Renal pelvis (tissue), 12 donors: ENCODE measurements at places on chromosomes 12 and 14. TPM values are rescaled to one million over a fixed set of nuclear protein-coding genes. Genes with fewer than 3 reads are reported as not detected.

- no peak for DNase-seq
These were observed 78.3 kb downstream of the TSHR start for GRCh38 chr14:81033698-81034240.

DNA sequence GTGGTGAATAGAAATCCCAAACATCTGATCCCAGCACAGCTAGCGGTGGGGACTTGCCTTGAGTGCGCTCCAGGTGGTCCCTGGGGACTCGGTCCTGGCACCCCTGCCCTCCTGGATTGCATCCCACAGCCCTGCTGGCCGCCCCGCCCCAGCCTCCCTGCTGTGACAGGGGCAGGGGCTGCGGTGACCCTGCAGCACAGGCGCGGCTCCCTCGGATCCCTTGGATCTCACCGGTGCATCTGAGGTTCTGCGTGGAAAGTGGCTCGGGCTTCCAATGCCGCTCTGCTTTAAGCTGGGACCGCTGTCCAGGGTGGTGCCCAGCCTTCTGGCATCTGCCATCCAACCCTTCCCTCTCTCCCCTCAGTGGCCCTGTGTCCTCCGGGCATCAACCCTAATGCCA, 16.0 kb downstream of the ANKRD9 start:
- no peak for DNase-seq

DNA sequence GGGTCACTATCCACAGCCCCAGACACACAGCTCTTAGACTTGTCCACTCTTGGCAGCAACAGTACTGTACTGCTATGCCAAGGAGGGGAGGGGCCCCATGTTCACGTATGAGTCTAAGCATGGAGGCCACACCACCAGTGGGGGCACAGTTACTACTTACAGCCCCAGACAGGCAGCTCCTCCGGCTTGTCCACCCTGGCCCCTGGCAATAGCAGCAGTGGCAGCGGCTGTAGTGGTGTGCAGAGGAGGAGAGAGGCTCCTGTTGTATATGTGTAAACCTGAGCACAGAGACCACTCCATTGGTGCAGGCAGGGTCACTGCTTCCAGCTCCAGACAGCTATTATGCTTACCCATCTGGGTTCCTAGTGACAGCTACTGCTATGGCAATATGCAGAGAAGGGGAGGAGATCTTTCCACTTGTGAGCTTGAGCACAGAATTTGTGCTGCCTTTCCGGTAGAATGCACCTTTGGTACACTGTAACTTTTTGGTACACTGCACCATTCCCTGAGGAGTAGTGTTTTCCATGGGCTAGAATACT, 113.2 kb downstream of the RAD51B start:
- no peak for DNase-seq

DNA sequence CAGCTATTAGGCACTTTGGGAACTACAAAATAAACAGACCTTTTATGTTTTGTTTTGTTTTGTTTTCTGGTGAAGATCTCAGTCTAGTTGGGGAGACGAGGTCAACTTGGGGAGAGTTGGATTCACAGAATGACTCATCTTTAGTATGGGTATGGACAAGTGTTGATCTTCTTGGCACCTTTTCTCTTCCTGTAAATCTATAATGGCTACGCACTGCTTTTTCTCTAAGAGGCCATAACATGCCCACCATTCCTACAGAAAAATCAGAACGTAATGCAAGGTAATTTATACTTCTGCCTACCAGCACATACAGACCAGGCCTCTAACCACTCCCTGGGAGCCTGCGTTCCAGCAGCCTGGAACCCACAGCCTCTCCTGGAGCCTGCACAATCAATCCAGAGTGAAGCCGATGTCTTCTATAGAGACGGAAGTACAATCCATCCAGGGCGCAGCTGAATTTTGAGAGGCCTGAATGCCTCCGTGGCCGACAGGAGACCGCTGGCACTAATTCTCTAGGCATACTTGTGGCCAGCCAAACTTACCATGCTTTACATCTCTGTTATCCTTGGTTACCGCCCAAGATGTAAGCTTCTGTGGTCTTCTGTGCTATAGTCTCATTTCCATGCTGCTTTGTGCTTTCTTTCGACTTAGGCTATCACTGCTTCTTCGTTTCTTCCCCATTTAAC, 717 bp downstream of the PPHLN1 start:
- DNase-seq: peak; percentile 22

DNA sequence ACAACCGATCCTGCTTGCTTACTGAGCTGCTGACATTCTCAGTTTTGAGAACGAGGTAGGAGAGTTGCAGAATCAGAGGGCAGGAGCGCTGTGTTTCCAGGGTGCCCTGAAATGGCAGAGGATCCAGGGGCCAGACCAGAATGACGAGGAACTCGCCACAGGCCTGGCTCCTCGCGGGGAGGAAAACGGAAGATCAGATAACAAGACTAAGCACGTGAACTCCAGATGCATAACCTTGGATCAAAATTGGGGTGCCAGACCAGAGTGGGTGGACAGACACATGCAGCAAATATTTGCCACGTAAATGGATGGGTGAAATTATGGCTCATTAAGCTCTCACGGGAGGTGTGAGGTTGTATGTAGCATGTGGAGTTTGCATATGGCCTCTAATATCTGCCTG, 46.5 kb downstream of the ELK3 start:
- DNase-seq: no peak

DNA sequence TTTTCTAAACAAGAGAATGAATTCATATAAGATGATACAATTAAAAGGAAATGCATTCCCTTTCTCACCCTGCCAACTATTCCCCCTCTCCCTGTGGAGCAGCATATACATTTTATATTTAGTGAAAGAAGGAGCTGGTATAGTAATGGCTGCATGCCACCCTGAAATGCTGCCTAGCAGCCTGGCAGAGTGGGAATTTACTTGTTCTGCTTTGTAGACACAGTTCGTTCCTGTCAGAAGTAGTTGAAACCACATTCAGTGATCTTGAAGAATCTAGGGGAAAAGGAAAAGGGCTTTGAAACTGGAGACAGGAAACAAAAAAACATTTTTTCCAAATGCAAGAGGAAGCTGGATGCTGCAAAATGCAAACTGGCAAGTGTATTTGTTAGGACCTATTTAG, 176.0 kb upstream of the PLEKHA5 start:
- no peak for DNase-seq

- no peak for DNase-seq
These were observed 20.7 kb downstream of the PELI2 start for GRCh38 chr14:56138928-56139327.

DNA sequence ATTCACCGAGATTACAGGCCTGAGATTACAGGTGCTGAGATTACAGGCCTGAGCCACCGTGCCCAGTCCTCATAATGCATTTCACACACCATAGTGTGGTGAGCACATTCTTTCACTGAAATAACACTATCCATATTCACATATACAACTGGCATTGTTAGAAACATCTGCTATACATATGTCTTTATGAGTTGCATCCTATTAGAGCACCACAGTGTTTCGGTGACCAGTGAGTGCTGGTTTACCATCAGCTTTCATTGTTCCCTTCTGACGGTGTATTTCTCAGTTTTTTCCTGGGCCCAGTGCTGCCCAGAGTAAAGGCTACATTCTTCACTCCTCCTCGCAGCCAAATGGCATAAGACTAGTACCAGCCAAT, 96.2 kb upstream of the FGD4 start:
- DNase-seq: no peak

DNA sequence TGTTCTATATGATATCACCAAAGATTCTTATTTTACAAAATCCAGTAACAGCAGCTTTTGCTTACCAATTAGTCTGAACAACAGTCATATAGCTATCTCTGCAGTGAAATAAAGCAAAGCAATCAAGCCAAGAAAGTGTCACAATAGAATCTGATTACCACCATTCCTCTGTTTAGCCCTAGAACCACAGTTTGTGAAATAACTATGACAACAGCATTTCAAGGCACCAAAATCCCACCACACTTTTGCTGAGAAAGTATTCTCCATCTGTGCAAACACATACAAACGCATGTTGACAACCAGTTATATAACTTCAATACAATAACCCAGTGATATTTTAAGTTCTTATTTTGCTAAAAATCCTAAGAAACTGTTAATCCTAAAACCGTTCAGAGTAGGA, 7.4 kb downstream of the PPP1R13B start:
- peak; percentile 42 for DNase-seq

GRCh38 chr12:68207276-68207675, 18.3 kb downstream of the IL26 start:
- no peak for DNase-seq

- no peak for DNase-seq
These were observed 55.7 kb downstream of the TMTC1 start for GRCh38 chr12:29728030-29728429.

- no peak for DNase-seq
These were observed 243.0 kb upstream of the PDE3A start for GRCh38 chr12:20125276-20125798.

GRCh38 chr12:111636209-111636945, 37.3 kb upstream of the ATXN2 start:
- peak; percentile 74 for DNase-seq

- no peak for DNase-seq
These were observed 28.8 kb upstream of the LGR5 start for GRCh38 chr12:71410844-71411243.

GRCh38 chr14:102870994-102871831, 51.2 kb upstream of the AMN start:
- no peak for DNase-seq

DNA sequence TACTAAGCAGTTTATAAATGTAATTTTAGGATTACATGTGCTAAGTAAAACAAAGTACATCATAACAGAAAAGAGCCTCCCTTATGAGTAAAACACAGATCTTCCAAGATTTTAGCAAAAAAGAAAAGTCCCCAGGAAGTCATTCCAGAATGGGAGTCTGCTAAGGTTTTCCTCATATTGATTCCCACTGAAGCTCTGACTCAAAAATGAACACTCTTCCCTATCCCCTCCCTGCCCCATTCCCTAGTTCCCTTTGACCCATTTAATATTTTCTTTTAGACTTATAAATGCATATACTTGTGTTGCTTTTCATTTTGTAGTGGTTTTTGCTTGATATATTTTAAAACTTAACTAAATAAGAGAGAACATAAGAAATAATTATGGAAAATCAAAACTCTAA, 40.1 kb downstream of the PTGER2 start:
- DNase-seq: no peak

DNA sequence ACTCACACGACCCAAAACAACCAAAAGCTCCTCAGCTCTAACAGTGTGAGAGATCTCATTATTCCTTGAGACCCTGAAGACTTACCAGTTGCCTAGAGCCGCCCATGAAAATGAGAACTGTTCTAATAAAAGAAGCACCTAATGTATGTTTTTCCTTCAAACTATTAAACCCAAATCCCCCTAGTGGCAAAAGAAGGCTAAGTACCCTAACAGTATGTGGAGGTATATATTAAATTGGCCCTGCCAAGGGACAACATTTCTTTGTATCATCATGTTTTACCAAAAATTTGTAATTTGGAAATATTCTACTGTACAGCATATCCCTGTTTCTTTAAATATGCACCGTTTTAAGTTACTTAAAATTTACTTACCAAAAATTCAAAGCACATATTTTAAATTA, 38.0 kb upstream of the PPFIA2 start:
- no peak for DNase-seq

ATP2B1 gene
- polyA plus RNA-seq: 95.1 TPM

TMEM179 gene
- 1.3 TPM for polyA plus RNA-seq

RPGRIP1 gene
- 0.64 TPM for polyA plus RNA-seq

TAS2R9 gene
- polyA plus RNA-seq: not detected

CLEC9A gene
- polyA plus RNA-seq: 0.26 TPM

TCP11L2 gene
- 29.6 TPM for polyA plus RNA-seq

WNT5B gene
- 5.6 TPM for polyA plus RNA-seq

SELPLG gene
- polyA plus RNA-seq: 2.2 TPM

RPS29 gene
- 1,660 TPM for polyA plus RNA-seq

MMP19 gene
- polyA plus RNA-seq: 0.77 TPM

KLRC1 gene
- polyA plus RNA-seq: 0.78 TPM
